ENCODE measurements at places on chromosomes 6 and 20.

DNA sequence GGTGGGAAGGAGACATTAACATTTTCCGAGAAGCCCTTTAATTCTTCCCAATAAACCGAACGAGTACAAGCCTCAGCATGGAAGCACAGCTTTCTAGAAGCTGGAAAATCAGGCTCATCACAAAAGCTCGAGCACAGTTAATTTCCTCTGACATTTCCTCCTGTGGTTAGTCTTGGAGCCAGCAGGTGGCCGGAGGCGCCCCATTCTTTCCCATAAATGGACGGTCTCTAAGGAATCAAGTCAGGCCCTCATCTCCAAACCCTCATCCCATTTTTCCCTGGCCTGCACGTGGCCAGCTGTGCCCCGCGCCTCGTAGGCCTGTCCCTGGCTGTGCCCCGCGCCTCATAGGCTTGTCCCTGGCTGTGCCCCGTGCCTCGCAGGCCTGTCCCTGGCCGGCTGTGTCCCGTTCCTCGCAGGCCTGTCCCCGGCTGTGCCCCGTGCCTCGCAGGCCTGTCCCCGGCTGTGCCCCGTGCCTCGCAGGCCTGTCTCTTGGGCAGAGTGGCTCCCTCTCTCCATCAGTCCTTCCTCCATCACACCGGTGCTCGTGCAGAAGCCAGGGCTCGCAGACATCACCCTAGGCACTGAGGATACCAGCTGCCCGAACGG lies 19.7 kb upstream of the NTSR1 start:
- no peak for DNase-seq

GRCh38 chr6:12886961-12887775 lies 170.6 kb downstream of the PHACTR1 start:
- no peak for DNase-seq

- DNase-seq, result no peak
These were observed 2.9 kb downstream of the NRN1 start for GRCh38 chr6:6003621-6004366.

DNA sequence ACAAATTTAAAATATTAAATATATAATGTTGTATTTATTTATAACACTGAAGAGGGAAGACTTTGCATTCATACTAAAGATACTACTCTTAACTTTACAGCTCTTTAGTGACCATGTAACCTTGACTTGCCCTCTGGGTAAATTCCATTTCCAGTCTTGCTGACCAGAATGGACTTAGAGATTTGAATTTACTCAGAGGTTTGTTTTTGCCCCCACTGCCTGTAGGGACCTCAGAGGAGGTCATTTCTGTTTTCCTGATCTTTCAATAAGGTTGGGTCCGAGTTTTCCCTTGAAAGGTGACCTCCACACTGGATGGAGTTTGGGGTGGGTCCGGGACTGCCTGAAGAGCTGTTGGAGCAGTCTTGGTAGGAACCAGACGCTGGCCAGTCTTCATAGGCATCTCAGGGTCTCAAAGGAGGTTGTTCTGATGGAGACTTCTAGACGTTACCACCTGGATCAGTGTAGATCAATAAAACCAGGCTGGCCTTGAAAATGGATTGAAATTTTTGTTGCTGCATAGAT lies 26.0 kb downstream of the DCBLD1 start:
- no peak for DNase-seq

GRCh38 chr6:22958677-22959076 lies 389.3 kb downstream of the HDGFL1 start:
- no peak for DNase-seq

DNA sequence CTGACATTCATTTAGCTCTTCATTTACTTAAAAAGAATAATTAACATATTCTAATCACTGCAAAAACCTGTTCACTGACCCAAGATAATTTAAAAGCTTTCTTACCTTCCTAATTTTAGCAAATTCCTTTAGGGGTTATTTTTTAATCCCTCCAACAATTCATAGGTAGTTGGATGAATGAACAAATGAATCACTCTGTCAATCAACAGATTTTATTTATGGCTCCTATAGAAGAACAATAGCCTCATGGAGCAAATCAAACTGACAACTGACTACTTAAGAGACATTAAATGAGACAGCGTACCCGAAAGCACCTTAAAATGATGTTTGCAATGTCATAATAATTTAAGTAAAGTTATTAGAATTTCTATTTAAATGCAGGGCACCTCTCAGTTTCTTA lies 31.5 kb upstream of the GJA1 start:
- no peak for DNase-seq
